ENCODE measurements at places on chromosomes 4 and X. TPM values are rescaled to one million over a fixed set of nuclear protein-coding genes. Genes with fewer than 3 reads are reported as not detected.

DNA sequence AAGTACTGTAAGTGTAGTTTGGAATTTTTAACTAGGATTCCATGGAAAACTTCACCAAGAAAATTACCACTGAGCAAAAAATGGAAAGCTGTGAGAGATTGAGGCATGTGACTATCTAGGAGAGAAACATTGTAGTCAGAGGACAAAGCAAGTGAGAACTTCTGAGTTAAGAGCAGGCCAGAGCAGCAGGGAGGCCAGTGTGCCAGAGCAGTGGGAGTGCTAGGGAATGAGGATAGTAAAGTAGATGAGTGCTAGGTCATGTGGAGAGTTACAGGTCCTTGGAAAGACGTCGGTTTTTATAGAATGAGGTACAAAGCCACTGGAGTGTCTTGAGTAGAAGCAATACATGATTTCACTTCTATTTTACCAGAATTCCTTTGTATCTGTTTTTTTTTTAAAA is 52.7 kb upstream of the FAT4 start:
- DNase-seq: no peak

SRPX gene
- total RNA-seq: not detected

- DNase-seq: no peak
Measured at GRCh38 chrX:68832516-68833447, 4.0 kb downstream of the EFNB1 start.

DNA sequence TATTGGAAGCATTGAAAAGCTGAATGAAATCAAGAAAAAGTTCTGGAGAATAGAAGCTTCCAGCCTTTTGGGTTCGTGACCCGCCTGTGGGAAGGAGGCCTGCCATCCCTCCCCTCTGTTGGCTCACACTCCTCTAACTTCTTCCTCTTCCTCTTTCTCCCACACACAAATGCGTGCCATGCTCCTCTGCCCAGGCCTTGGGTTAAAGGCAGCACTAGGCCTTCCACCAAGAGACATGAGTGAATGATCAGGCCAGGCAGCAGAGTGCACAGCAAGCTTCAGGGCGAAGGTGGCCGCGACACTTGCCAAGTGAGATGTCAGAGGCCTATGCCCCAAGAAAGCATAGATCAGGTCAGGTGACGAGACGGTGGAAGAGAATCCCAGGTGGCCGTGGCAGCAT is 38.4 kb downstream of the FAM193A start:
- no peak for DNase-seq

GRCh38 chr4:47814618-47815295 is 23.1 kb downstream of the CORIN start:
- no peak for DNase-seq

NALF2 gene
- not detected for total RNA-seq

DNA sequence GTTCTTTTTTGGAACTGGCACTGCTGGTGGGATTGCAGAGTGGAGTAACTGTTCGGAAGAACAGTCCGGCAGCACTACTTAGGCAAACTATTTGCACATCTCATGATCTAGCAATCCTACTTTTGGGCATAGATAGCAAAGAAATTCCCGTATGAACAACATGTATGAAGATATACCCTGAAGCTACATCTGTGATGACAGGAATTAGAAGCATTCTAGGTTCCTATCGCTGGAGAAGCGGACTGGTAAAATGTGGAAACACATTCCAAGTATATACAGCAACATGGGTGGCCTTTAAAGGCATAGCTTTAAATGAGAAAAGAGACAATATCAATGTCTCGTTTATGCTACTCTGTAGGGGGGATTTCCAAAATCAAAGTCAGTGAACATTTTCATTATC is 3.1 kb downstream of the DCAF16 start:
- DNase-seq: no peak

DNA sequence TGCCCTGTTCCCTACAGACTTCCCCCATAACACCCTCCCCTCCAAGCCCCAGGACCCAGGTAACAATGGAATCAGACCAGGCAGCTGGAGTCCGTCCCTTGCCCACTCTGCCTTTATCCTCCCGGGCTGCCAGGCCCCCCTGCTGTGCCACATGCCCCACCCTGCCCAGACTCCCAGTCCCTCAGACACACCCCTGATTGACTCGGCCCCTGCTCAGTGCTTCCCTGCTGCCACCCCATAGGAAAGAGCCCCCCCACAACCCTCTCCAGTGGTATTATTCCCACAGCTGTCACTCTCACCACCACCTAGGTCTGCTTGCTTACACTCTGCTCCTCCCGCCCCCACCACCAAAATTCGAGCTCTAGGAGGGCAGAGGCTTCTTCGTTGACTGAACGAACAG is 4.7 kb upstream of the NAA10 start:
- DNase-seq: no peak
